ENCODE measurements at places on chromosomes 5 and 9.
A peak's percentile ranks its signal among the peaks of the same experiment; 100 is the strongest.

- DNase-seq, result no peak
Observed at GRCh38 chr5:158050421-158050820, 191.5 kb upstream of the CLINT1 start.

DNA sequence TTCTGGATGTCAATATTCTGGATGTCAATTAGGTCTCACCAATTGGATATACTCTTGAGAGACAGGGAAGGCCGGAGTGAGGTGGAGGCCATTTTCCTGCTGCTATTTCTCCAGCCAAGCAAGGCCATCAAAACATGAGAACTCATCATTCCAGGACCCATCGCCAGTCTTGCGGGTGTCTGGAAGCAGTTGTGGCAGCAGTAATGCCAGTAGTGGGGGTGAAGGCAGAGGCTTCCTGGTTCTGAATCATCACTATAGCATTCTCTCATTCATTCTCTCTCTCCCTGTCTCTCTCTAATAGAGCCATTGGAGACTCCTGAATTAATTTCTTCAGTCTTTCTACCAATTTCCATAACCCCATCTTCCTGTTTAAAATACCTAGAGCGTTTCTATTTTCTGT lies 71.8 kb downstream of the EGFLAM start:
- DNase-seq, result no peak

- DNase-seq, result no peak
Observed at GRCh38 chr5:14946815-14947620, 75.4 kb upstream of the ANKH start.

GRCh38 chr9:15717290-15717967 lies 164.6 kb downstream of the CCDC171 start:
- no peak for DNase-seq

DNA sequence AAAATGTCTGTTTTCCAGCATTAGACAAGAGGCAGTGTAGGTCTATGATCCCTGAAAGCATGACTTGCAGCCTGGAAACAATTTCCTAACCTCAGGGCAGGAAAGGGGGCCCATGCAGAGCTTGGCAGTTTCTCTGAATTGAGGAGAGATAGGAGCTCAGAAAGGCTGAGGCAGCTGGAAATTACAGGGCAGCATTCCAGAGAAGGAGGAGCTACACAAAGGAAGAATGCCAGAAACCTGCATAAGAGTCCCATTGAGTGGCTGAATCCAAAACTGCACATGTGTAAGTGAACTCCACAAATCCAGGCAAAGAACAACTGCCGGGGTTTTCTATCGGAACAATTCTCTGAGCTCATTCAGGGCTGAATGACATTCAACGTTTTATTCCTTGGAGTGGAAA lies 346.8 kb downstream of the PIK3R1 start:
- no peak for DNase-seq

- no peak for DNase-seq
Observed at GRCh38 chr9:129463994-129464393, 156.9 kb downstream of the C9orf50 start.

GRCh38 chr5:166602271-166602670 lies 1689.2 kb upstream of the WWC1 start:
- DNase-seq, result no peak

DNA sequence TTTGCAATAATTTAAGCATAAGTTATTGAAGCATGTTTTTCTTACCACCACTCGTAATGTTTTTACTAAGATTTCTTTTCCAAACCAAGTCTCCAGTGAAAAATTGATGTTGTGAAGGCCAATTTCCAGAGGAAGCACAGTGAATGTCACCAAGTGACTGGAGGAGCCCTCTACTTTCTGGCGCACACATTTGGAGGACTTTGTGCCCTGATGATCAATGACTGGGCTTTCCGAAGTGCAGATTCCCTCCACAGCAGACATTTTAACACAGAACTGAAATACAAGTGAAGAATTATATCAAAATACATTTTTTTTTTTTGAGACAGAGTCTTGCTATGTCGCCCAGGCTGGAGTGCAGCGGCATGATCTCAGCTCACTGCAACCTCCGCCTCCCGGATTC lies 52.6 kb downstream of the C5 start:
- no peak for DNase-seq

DNA sequence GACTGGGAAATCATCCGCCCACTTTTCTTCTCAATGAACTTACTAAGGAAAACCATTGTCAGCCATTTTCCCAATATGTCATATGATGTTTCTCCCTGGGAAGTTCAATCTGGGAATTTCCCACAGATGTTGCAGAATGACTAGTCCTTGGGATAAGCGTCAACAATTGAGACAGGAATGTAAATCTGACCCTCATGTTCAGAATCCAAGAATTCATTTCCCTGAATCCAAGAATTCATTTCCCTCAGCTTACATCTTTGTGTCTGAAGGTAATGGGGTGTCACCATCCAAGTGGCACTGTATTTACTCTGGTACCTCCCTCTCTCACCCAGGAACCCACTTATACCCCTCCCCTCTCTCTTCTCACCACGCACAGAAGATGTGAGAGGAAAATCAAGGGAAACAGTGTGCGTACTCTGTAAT lies 7.4 kb downstream of the KLF9 start:
- DNase-seq, result no peak

DNA sequence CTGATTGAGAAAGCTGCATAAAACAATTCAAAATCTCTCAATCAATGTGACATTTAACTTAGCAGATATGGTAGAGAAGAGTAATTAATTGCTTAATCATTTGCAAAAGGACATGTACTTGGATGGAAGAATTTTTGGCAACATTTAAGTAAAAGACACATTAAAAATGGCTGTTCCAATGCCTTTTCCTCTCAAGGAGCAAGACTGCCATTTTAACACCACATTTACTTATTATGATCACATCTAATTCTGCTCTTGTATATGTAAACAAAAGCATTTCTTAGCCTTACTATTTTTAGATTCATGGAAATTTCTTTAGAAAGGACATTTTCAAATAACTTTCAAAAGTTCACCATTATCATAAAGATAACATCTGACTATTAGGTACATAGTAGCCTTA lies 360.0 kb downstream of the HINT1 start:
- no peak for DNase-seq

- DNase-seq, result no peak
Observed at GRCh38 chr5:32100691-32101302, 73.3 kb downstream of the GOLPH3 start.

DNA sequence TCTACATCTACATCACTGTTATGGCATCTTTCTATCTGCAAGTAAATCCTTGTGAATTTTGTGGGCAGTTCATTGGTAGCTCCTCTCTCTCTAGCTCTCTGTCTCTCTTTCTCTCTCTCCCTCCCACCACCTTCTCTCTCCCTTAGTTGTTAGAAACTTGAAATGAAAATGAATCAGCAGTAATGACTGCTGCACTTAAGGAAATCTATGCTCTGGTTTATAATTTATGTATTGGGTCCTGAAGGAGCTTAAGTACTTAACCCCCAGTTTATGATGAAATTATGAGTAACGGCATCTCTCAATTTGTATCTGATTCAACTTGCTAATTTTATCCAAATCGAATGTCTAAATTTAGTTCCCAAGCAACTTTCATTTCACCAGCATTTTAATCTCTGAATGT lies 52.0 kb upstream of the PTGER4 start:
- DNase-seq, result no peak

GRCh38 chr5:69048230-69048629 lies 45.6 kb upstream of the SLC30A5 start:
- no peak for DNase-seq

DNA sequence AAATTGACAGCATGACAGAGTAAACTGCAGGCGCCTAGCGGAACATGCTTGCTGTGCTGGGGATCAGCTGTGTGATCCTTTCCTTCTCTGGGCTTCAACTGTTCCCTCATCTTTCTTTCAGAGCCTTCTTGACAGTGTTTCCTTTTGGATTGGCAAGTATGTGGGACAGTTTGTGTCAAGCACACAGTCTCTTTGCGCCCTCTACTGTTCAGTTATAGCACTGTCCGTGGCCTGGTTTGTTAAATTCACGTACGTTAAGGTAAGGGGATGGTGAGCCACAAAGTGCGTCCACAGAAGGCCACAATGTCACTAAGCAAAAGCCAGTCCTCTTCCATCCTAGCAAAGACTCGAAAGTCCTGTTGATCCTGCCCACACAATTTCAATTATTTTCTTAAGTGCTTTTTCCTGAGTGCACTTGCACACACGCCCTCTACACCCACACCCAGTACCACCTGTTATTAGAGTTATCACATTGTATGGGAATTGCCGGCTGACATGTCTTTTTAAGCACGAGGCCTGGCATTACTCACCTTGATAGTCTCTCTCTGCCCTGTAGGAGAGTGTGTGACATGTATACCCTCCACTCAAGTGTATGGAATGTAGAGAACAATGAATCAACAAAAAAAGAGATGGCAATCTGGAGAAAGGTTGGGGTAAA lies 22.5 kb upstream of the PTPN3 start:
- DNase-seq, result peak; percentile 3

DNA sequence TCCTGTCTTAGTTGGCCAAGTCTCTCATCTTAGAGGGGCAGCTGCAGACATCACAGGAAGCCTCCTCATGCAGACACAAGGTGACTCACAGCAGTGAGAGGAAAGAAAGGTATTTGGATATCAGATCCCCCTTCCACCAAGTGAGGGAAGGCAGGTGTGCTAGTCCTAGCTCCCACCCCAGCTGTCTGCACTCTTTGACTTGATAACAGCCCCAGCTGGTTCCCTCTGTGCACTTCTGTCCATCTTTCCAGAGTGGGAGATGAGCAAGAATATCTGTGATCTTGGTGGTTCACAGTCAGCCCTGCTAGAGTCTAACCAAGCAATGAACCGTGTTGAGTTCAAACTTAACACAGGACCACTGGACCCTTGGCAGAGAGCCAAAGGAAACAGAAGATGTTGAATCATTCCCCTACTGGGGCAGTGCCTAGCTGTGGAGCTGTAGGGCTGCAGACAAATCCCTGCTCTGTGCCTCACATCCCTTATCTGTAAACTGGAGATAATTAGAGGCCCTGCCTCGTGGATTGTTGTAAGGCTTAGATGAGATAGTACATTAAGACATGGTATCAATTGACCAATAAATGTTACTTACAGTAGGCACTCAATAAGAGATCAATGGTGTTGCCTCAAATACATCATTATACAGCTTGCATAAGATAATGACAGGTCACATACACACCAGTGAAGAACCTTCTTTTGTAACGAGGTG lies 39.1 kb downstream of the SH3RF2 start:
- DNase-seq, result no peak

- no peak for DNase-seq
Observed at GRCh38 chr9:104961701-104962359, 33.9 kb upstream of the ABCA1 start.

GRCh38 chr9:109244179-109245132 lies 76.4 kb downstream of the EPB41L4B start:
- DNase-seq, result peak; percentile 45

DNA sequence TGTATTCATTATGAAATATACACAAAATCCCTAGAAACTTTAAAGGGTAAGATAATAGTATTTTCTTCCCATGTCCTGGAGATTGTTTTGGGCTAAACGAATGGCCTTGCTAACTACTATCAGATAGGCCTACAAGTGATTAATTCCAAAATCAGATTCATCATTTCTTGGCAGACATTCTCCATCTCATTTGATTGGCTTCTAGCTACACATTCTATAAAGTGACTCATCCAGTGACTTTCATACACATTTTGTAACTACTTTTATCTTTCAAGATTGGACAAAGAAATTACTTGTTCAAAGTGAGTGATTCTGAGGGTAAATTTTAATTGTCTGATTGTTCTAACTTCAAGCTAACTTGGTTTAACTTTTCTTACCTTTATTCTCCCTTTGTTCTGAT lies 93.3 kb downstream of the RAPGEF6 start:
- DNase-seq, result no peak

DNA sequence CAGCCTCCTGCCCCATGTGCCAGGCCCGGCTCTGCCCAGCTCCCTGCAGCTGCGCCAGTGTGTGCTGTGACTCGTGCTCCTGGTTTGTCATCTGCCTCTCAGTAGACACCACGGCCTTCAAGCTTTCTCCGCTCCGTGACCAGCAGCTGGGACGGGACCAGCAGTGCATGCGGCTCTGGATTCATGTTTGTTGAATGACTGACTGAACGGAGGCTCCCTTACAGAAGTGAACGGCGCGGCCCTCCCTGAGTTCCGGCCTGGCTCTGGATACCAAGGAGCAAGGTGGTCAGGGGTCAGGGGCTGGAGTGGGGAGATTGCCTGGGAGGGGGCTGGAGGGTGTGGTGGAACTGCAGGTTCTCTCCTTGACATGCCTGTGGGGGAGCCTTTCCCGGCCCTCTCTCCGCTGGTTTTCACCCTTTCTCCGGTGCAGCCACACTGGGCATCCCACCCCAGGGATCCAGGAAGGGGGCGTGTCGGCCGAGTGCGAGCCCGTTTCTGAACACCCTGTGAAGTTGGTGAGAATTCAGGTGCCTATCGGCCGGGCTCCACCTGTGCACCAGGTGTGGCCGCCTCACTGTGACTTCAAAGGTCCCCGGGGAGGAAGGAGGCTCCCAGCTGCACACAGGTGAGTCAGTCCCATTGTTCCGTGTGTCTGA lies 11.1 kb upstream of the CEP72 start:
- DNase-seq, result no peak

DNA sequence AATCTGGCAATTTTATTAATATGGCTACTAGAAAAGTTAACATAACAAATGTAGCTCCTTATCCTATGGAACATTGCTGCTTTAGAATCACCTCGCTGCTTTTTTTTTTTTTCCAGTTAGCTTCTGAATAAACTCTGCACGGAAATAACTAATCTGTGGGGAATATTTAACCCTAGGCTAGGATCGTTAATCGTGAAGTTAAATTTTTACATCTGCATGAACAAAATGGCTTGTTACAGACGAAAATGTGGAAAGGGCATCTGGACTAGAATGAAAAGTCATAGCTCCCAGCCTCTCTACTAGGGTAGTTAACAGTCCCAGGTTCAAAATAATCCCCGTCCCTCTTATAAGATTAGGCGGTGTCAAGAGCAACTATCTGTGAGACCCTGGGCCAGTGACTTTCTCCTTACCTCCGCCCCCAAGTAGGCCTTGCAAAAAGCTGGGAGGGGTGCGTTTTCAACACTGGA lies 470 bp upstream of the SLC22A5 start:
- no peak for DNase-seq

DNA sequence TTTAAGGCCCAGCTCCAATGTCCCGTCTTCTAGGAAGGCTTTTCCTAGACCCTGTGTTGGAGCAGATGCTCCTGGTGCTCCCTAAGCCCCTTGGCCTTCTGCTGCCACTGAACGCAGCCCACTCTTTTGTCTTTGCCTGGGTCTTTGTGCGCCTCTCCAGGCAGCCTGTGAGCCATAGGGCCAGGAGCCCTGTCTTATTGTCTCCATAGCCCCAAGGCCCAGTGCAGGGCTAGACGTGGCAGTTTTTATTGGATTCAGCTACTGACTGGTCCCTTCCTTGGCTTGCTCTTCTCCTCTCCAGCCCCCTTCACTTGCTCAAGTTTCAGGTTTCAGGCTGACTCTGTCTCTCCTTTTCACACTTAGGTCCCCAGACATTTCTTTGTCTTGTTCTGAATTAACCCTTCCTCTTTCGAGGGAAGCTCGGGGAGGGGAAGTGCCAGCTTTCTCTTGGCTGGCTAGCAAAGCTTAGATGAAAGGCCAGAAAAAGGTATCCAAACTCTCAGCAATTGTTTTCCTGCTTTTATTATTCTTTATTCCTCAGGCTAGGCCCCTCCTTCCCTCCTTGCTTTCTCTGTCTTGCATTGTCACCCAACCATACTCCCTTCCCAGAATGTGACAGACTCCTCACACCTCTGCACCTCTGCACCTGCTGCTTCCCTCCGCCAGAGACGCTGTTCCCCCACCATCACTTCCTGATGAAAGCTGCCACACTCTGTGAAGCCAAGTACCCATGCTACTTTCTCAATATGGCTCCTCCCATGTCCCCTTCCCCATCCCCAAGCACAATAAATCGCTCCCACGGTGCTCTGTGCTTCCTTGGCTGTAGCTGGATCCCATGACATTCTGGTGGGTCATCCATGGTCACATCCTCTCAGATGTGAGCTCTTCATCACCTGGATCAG lies 101.6 kb upstream of the CPEB4 start:
- DNase-seq, result no peak

Measured in stimulated activated CD4-positive, alpha-beta T cell treated with anti-CD3 and anti-CD28 coated beads, Interleukin-1b, Interleukin-23, amount 100 ng/mL, for 4 hours (primary cell).